ENCODE measurements at places on chromosomes 1 and 21.

- no peak for DNase-seq
These were observed 5.8 kb upstream of the LMNA start for GRCh38 chr1:156108664-156109241.

- DNase-seq: no peak
These were observed 95.4 kb downstream of the LPAR3 start for GRCh38 chr1:84797603-84798002.

GRCh38 chr1:243364866-243365265, 109.0 kb downstream of the SDCCAG8 start:
- no peak for DNase-seq

GRCh38 chr1:205936846-205937586, 6.2 kb downstream of the SLC26A9 start:
- peak; percentile 84 for DNase-seq

GRCh38 chr1:21278860-21279845, 11.1 kb downstream of the ECE1 start:
- peak; percentile 57 for DNase-seq

DNA sequence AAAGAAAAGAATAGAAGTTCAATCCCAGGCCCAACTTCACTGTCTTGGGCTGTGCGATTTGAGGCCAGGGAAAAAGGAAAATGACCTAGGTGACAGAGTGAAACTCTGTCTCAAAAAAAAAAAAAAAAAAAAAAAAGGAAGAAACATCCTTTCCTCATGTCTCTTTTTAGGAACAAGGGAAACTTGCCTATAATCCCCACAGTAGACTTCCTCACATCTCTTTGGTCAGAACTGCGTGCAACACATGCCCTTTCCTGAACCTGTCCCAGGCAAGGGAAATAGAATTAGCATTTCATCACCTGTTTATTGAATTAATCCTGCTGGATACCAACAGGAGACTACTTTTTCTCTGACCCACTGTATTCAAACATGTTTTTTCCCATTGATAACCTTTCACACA, 2.3 kb downstream of the DCST1 start:
- no peak for DNase-seq

DNA sequence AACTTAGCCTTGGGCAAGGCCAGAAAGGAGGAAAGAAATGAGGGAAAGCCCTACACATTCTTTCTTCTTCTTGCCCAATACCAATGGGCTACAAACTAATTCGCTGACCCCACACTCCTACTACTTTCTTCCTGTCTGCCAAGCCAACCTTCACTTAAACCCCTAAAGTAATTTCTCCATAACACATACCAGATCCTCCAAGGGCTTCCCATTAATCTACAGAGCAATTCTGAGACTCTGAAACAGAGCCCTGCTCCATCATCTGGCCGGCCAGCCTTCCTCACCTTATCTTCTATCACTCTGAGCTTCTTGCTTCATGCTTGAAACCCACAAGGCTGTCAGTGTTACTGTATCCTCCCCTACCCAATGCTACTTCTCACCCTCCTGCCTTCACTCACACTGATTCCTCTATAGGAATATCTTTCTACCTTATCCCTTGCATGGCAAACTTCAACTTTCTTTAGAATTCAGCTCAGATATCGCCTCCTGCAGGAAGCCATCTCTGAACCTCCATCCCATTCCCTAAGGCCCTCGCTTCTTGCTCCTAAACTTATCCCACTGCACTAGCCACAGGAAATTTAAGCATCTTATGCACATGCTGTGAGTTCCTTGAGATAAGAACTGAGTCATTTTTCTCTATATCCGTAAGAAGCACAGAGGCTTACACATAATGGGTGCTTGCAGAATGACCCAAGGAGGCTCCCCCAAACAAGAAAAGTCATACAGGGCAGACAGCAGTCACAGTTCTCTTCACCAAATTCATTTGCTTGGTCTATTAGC, 81.9 kb downstream of the JAK1 start:
- DNase-seq: no peak

- DNase-seq: peak; percentile 77
These were observed 54.9 kb downstream of the CAPZB start for GRCh38 chr1:19430121-19431068.

GRCh38 chr1:87052961-87053360, 138.5 kb downstream of the HS2ST1 start:
- DNase-seq: no peak

GRCh38 chr1:72516826-72517225, 234.5 kb upstream of the NEGR1 start:
- DNase-seq: peak; percentile 14

DNA sequence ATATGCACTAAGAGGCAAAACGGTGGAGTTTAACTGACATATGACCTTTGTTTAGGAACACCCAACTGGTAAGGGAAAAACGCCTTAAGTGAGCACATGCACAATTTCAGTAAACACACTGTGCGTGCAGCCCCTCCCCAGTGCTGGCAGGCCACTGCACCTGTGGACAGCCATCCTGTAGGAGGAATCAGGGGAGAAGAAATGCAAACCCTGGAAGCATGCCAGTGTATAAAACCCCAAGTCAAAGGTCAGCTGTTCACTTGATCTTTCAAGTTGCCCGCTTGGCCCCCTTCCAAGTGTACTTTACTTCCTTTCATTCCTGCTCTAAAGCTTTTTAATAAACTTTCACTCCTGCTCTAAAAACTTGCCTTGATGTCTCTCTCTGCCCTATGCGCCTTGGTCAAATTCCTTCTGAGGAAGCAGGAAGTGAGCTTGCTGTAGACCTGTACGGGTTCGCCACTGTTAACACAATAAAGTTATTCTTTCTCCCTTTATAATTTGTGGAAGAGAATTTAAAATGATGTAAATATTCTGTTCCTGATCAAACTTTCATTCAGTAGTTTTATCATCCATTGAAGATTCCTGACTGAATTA, 31.8 kb downstream of the USP25 start:
- DNase-seq: no peak
